ENCODE measurements at places on chromosomes 13 and 19. TPM values are rescaled to one million over a fixed set of nuclear protein-coding genes. Genes with fewer than 3 reads are reported as not detected.

Gene ZSCAN5C
- total RNA-seq = not detected

Gene PABPC3
- 0.06 TPM for total RNA-seq

Gene ZNF112
- total RNA-seq = 7.1 TPM

Gene VASP
- 115 TPM for total RNA-seq

Gene ZNF823
- 7.4 TPM for total RNA-seq

Gene KCNRG
- total RNA-seq = not detected

Gene LRRC63
- not detected for total RNA-seq

Gene C13orf46
- not detected for total RNA-seq

Gene FBXO27
- not detected for total RNA-seq

Gene ZNF430
- total RNA-seq = 5.5 TPM

Gene LINGO3
- not detected for total RNA-seq

Gene C3
- total RNA-seq = not detected

Gene OR7A5
- total RNA-seq = not detected

Gene CCDC159
- 7.3 TPM for total RNA-seq

Gene GPR18
- total RNA-seq = not detected

Gene IGFL1
- total RNA-seq = not detected

Gene GRK1
- 0.08 TPM for total RNA-seq

Gene TTC9B
- not detected for total RNA-seq

Gene SMIM44
- total RNA-seq = not detected

Gene MCEMP1
- not detected for total RNA-seq

Gene NANOS3
- total RNA-seq = 0.50 TPM

Gene CCDC61
- total RNA-seq = 4.3 TPM

Gene CGB8
- 0.61 TPM for total RNA-seq
